ENCODE measurements at places on chromosomes 12 and 14.

GRCh38 chr12:77894556-77894955 is 63.9 kb downstream of the NAV3 start:
- DNase-seq, result no peak

GRCh38 chr14:68146818-68147217 is 327.2 kb downstream of the RAD51B start:
- DNase-seq, result no peak

GRCh38 chr12:58415716-58416115 is 474.3 kb downstream of the ATP23 start:
- DNase-seq, result no peak

DNA sequence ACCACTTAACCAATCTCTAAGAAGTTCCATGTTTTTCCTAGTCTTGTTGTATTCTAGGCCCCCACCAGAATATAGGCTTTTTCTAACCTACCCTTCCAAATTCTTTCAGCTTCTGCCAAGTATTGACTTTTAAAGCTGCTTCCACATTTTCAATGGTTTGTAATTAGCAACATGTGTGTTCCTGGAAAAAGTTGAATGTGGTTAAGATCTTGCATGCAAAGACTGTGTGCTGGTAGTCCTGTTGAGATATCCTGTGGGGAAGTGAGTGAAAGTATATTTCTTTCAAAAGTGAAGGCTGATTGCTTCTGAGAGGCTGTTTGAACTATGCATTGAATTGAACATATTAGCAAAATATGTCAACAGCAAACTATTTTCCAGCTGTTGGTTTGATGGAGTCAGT is 646 bp upstream of the OR6C4 start:
- DNase-seq, result no peak

DNA sequence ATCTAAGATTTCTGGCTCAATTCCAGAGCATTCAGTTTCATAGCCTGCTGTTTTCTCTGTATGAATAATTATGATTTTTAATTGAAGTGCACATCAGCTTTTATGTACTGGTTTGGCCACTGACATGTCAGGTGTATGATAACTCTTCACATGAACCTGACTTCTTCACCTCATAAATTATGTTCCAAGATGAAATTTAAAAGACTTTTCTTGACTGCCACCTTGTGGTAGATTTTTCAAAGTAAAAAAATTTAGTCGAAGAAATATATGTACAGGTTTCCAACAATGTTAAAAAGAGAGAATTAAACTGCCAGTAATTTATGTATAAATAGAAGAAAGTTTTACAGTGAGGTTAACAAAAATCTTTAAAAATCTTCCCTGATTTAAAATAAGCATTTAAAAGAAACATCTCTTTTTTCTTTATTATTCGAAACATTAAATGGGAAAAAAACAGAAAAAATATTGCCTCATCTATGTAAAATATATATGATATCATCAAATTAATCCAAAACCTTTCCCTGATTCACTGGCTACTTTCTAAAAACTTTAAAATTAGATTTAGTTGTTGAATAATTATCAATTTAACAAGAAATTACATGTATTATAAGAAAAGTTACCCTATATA is 124.9 kb upstream of the ATXN7L3B start:
- no peak for DNase-seq

DNA sequence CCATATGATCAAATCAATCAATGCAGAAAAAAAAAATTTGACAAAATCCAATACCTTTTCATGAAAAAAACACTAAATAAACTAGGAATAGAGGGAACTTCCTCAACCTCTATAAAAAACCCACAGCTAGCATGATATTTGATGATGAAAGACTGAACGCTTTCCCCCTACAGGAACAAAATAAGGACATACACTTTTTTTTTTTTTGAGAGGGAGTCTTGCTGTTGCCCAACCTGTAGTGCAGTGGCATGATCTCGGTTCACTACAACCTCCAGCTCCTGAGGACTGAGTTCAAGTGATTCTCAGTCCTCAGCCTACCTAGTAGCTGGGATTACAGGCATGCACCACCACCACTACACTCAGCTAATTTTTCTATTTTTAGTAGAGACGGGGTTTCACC is 17.9 kb upstream of the CAMKK2 start:
- DNase-seq, result no peak

GRCh38 chr12:29428633-29429032 is 47.7 kb upstream of the ERGIC2 start:
- no peak for DNase-seq

GRCh38 chr14:23141706-23142444 is 22.8 kb upstream of the CEBPE start:
- DNase-seq, result no peak

- DNase-seq, result no peak
Measured at GRCh38 chr14:94401083-94401482, 12.7 kb upstream of the SERPINA1 start.

GRCh38 chr12:28145216-28145615 is 45.0 kb upstream of the CCDC91 start:
- DNase-seq, result no peak

GRCh38 chr12:9669534-9669933 is at the start of gene CLEC2D:
Gene CLEC2D, plus strand, starts transcription at chr12:9669713. Its CDS starts 22 bp downstream, at chr12:9669735.
- DNase-seq, result no peak

- DNase-seq, result no peak
Measured at GRCh38 chr14:68788275-68788995, 4.4 kb downstream of the ZFP36L1 start.

- no peak for DNase-seq
Measured at GRCh38 chr14:82694820-82695219, 1161.2 kb upstream of the SEL1L start.

DNA sequence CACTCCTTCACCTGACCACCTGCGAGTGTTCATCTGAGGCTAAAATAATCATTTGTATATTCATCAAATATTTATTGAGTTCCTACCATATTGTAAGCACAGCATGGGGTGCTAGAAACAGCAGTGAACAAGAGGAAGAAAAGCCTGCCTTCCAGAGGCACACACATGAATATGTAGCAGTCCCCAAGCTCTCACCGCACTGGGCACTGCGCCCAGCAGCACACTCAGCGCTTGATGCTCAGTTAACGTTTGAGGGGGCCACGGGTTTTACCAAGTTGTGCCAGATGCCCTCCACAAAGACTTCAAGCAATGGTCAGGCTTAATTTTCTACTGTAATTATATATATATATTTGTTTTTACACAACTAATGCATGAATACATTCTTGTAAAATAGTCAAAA is 52.0 kb downstream of the HELB start:
- no peak for DNase-seq

GRCh38 chr12:673849-674248 is 10.6 kb upstream of the NINJ2 start:
- DNase-seq, result no peak

- no peak for DNase-seq
Measured at GRCh38 chr12:42135259-42135814, 9.3 kb downstream of the GXYLT1 start.

Measured in stimulated activated CD4-positive, alpha-beta T cell treated with anti-CD3 and anti-CD28 coated beads, Interleukin-12 subunit alpha, Interleukin-12 subunit beta, amount 100 ng/mL, for 4 hours (primary cell).